ENCODE measurements at places on chromosomes 13 and 19. TPM values are rescaled to one million over a fixed set of nuclear protein-coding genes. Genes with fewer than 3 reads are reported as not detected.
A peak's percentile ranks its signal among the peaks of the same experiment; 100 is the strongest.

- H3K4me1 ChIP-seq: no peaks in the 10 kb centered on the region
- H3K27ac ChIP-seq: no peak overlapping the region
- H3K36me3 ChIP-seq: peaks cover 48% of the 10 kb centered on the region
Observed at GRCh38 chr19:38204728-38205127, 19.3 kb downstream of the DPF1 start.

ZNF845 gene
- 8.2 TPM for total RNA-seq

ADAMTS10 gene
- total RNA-seq: 78.7 TPM

DNA sequence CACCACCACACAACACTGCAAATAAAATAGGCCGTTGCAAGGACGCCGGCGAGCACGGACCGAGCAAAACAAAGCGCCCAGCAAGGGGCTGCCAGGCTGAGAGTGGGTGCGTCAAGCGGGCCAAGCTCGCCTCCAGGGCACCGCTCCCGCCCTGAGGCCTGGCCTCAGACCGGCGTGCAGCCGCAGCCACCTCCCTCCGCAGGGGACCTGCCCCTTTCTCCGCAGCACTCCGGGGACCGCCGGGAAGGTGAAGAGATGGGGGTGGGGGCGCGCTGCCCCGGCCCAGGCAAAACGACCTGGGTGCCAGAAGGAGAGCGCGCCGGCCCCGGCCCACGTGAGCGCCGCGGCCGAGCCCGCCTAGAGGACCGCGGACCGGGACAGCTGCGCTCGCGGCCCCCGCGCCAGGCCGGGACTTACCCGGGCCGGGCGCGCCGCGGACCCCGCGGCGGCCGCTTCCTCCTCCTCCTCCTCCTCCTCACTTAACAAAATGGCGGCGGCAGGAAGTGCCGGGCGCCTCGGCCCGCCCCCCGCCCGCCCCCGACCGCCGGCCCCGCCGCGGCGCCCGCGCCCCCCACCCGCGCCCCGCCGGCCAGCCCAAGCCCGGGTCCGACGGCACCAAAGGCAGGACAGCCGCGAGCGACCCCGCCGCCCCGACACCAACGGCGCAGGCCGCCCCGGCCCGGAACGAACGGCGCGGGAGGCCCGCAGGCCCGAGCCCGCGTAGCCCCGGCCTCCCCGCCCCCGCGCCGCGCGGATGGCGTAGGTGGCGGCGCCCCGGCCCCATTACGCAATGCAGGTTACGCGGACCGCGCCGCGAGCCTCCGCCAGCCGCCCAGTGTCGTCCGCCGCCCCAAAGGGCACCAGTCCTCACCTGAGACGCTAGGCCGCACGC lies 674 bp downstream of the BRD4 start:
- peak; percentile 65 for DNase-seq
- H3K27ac ChIP-seq: peak overlapping the region; percentile 91
- no peaks in the 10 kb centered on the region for H3K36me3 ChIP-seq
- peak overlapping the region; percentile 79 for H3K4me3 ChIP-seq

DNA sequence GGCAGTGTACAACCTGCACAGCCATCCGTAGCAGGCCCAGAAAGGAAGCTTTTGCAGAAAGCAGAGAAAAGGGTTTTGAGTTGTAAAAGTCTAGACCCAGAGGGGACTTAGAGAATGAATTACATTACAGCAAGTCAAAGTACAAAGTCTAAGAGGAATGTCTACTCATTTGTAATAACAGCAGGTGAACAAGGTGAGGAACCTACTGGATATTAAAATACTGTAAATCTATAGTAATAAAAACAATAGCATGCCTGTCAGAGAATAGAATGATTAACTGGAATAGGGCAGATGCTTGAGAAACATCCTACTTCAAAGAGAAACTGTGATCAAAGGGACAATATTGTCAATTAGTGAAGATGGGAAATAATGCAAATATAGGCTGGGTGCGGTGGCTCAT lies 18.3 kb upstream of the ZNF414 start:
- peaks cover 11% of the 10 kb centered on the region for H3K4me1 ChIP-seq
- no peaks in the 10 kb centered on the region for H3K27me3 ChIP-seq
- no peak for DNase-seq
- no peak overlapping the region for H3K27ac ChIP-seq
- no peak overlapping the region for H3K4me3 ChIP-seq

DNA sequence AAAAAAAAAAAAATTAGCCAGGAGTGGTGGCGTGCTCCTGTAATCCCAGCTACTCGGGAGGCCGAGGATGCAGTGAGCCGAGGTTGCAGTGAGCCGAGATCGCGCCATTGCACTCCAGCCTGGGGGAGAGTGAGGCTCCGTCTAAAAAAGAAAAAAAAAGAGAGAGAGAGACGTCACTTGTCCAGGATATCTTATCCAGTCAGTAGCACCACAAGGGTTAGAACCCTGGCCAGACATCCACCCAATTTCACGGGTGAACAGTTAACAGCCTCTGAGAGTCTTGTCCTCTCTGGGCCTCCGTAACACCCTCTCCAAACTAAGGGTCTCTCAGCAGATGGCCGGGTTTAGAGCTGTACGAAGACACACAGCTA lies 917 bp upstream of the CLPTM1 start:
- peaks cover 12% of the 10 kb centered on the region for H3K4me1 ChIP-seq
- H3K4me3 ChIP-seq: peak overlapping the region; percentile 92
- peak overlapping the region; percentile 92 for H3K27ac ChIP-seq
- DNase-seq: no peak
- H3K27me3 ChIP-seq: no peaks in the 10 kb centered on the region
- peaks cover 24% of the 10 kb centered on the region for H3K36me3 ChIP-seq

ZNF350 gene
- total RNA-seq: 15.9 TPM

DNA sequence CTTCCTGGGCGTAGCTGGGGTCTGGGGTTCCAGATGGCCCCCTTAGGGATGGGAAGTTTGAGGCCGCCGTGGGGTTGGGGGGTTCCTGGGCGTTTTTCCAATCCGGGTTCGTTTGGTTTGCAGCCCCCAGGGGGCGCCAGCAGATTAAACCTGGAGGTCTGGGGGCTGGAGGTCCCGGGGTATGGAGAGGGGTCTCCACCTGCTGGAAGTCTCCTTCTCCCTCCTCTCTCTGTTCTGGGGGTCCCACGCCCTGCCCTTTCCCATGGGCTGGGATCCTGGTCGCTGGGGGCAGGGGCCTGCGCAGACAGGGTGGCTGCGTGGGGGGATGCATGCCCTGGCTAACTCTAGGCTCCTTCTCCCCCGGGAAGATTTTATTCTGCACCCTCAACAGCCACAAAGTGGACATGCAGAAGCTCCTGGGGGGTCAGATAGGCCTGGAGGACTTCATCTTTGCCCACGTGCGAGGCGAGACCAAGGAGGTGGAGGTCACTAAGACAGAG lies 899 bp downstream of the GIPC3 start:
- no peak for DNase-seq
- no peaks in the 10 kb centered on the region for H3K27me3 ChIP-seq
- no peaks in the 10 kb centered on the region for H3K4me1 ChIP-seq

- no peaks in the 10 kb centered on the region for H3K27me3 ChIP-seq
- no peak within 1 kb of the TSS for H3K27ac ChIP-seq
- H3K36me3 ChIP-seq: no peaks in the 10 kb centered on the region
- DNase-seq: no peak
- peaks cover 28% of the 10 kb centered on the region for H3K4me1 ChIP-seq
- H3K4me3 ChIP-seq: no peak within 1 kb of the TSS
Observed at GRCh38 chr19:39704181-39705044, at the start of gene LGALS14. TSS of gene LGALS14 (plus strand) at chr19:39704481. CDS start at chr19:39704529, 48 bp downstream.

- H3K4me3 ChIP-seq: no peak overlapping the region
- no peak overlapping the region for H3K27ac ChIP-seq
- peaks cover 59% of the 10 kb centered on the region for H3K4me1 ChIP-seq
- H3K36me3 ChIP-seq: no peaks in the 10 kb centered on the region
- no peaks in the 10 kb centered on the region for H3K27me3 ChIP-seq
- no peak for DNase-seq
Observed at GRCh38 chr13:40609972-40610726, 56.3 kb downstream of the FOXO1 start.

- no peak overlapping the region for H3K27ac ChIP-seq
- H3K4me3 ChIP-seq: no peak overlapping the region
- H3K27me3 ChIP-seq: peaks cover 29% of the 10 kb centered on the region
Observed at GRCh38 chr19:47021536-47022139, 2.0 kb downstream of the NPAS1 start.

FCAR gene
- not detected for total RNA-seq

DNA sequence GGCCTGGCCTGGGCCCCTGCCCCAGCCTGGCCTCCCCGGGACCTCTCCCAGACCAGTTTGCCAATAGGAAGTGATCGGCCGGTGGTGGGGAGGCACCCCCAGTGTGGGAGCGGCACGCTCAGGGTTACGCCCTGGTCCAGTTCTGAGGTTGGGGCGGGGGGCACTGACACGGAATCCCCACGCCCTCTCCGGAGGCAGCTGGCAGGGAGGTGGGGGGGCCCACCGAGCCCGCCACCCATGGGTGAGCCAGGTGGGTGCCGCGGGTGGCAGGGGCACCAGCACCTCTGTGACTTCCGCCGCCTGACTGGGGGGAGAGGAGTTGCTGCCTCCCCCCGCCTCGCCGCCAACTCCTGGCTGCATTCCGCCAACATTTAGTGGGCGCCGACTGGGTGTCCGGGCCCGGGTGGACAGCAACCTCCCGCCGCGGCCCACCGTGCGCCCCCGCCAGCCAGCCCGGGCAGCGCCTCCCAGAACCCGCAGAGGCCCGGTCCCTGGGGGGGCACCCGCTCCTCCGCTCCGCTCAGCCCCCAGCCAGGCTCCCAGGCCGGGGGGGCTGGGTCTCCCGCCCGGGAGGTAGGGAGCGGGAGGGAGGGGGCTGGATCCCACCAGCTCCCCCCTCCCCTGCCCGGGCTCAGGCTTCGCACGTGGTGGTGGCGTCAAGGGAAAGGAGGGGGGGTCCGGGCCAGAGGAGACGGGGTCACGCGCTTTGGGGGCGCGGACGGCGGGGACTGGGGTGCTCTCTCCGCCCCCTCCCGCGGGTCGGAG lies 2.0 kb downstream of the ZBTB7A start:
- peaks cover 36% of the 10 kb centered on the region for H3K36me3 ChIP-seq
- peak overlapping the region; percentile 81 for H3K27ac ChIP-seq
- peak overlapping the region; percentile 45 for H3K4me3 ChIP-seq

DNA sequence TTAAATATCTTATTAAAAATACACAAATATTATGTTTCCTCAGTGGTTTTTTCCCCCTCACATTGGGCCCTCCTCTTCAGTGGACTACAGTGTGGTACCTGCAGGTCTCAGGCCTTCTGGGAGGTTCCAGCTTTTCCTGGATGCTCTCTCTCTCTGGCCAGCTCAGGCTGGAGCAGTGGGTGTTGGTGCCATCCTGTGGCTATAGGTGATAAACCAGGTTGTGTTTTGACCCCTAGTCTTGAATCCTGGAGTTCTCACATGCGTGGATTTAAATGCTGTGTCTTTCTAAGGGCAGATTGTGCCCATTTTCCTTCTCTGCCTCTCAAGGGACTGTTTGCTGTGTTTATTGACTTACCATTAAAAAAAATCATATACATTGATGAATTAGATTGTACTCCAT lies 41.2 kb upstream of the ZNF527 start:
- H3K4me1 ChIP-seq: peaks cover 2% of the 10 kb centered on the region
- peaks cover 4% of the 10 kb centered on the region for H3K36me3 ChIP-seq
- no peaks in the 10 kb centered on the region for H3K27me3 ChIP-seq
- DNase-seq: no peak
- no peak overlapping the region for H3K27ac ChIP-seq

GRCh38 chr13:94345374-94346195 lies 133.9 kb downstream of the DCT start:
- no peaks in the 10 kb centered on the region for H3K27me3 ChIP-seq
- no peak overlapping the region for H3K4me3 ChIP-seq
- no peaks in the 10 kb centered on the region for H3K36me3 ChIP-seq
- H3K27ac ChIP-seq: no peak overlapping the region
- no peaks in the 10 kb centered on the region for H3K4me1 ChIP-seq
- peak; percentile 23 for DNase-seq

Measured in naive thymus-derived CD4-positive, alpha-beta T cell (primary cell).